GM12878 (cell line): ENCODE measurements at places on chromosomes 1 and 21. TPM values are rescaled to one million over a fixed set of nuclear protein-coding genes. Genes with fewer than 3 reads are reported as not detected.

GRCh38 chr21:45533846-45534635 lies 8.2 kb downstream of the SLC19A1 start:
- DNase-seq: no peak

GRCh38 chr1:25873120-25873519 lies 2.4 kb downstream of the PAQR7 start:
- DNase-seq: no peak

DNA sequence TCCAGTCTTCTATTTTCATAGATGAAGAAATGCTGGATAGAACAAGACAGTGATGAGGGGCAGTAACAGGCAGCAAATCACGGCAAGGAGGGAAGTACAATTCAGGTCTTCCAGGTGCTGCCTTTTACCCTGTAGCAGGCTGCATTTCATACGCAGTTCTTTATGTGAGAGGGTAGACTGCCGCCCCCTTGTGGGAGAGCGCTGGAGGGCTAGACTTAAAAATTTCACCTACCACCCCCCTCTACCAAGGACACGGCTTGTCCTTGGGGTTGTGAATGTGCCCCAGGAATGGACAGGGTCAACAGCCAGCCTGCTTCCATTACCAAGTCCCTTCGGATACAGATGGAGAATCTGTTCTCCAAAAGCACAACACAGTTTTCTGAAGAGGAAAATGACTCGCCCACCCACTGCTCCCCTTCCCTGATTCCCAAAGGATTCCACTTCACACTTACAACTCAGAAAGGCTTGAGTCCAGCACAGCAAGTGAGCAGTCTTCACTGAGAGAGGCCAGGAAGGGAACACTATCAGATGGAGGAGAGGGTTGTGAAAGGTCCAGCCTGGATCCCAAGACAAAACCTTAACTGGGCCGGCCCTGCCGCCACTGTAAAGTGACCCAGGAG lies 7.4 kb downstream of the WDR77 start:
- no peak for DNase-seq

DNA sequence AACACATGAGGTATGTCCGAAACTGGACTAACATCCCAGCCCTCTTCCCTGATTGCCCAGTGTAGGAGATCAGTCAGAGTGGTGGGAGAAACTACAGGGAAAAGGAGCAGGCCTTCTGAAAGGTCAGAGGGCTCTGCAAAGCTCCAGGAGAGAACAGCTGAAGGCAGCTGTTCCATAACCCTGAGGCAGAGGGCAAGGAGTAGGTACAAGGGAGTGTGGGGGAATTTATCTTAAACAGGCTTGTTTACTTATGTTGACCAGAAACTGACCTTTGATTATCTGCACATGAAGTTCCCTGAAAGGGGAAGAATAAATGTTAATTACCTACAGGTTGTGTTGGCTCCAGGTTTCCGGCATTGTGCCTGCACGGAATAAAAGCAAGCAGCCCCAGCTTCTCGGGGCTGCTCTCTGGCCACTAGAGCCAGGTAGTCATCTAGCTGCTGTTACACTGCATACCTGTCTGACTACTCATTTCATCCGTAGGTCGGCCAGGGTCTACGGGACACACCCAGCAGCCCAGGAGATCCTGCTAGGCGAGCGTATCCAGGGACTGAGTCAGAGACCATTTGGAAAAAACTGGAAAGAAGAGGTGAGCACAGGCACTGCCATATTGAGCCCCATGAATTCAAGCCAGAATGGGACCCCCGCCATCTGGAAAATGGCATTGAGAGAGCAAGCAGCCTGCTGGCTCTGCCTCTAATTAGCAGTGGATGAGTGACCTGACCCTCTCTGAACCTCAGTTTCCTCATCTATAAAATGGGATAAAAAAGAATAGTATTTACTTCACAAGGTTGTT lies 14.9 kb upstream of the PAQR7 start:
- no peak for DNase-seq

Gene SLC44A5
- not detected in 2 replicates for total RNA-seq
